Chondrocyte (in vitro differentiated cells): ENCODE measurements at places on chromosomes 16 and 17. TPM values are rescaled to one million over a fixed set of nuclear protein-coding genes. Genes with fewer than 3 reads are reported as not detected.

FNDC8 gene
- not detected in 3 replicates for total RNA-seq

TBC1D26 gene
- 0.28 to 1.1 TPM in 2 of 3 replicates, not detected in the other for total RNA-seq

PRSS8 gene
- not detected in 3 replicates for total RNA-seq

PLCG2 gene
- total RNA-seq: 0.94 to 1.1 TPM (median 1.1 TPM) in 3 replicates

DNA sequence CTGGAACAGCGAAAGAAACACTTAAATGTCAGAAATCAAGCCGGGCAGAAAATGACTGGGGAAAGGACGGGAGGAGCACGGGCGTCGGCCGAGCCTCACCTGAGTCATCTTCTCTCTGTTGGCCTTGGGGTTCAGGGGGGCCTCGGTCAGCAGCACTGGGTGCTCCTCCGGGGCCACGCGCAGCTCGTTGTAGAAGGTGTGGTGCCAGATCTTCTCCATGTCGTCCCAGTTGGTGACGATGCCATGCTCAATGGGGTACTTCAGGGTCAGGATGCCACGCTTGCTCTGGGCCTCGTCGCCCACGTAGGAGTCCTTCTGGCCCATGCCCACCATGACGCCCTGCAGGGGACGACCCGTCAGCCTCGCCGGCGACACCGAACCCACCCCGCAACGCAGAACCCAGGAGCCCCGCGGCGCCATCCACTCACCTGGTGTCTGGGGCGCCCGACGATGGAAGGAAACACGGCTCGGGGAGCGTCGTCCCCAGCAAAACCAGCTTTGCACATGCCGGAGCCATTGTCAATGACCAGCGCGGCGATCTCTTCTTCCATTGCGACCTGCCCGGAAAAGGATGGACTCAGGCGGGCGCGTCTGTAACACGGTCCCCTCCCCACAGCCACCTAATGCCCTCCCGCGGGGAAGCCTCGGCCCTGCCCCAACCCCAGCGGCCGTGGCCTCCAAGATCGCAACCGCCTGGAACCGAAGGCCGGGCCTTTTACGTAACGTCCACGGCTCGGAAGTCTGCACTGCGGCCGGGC, 616 bp downstream of the ACTG1 start:
- DNase-seq: peak; percentile 91

DNA sequence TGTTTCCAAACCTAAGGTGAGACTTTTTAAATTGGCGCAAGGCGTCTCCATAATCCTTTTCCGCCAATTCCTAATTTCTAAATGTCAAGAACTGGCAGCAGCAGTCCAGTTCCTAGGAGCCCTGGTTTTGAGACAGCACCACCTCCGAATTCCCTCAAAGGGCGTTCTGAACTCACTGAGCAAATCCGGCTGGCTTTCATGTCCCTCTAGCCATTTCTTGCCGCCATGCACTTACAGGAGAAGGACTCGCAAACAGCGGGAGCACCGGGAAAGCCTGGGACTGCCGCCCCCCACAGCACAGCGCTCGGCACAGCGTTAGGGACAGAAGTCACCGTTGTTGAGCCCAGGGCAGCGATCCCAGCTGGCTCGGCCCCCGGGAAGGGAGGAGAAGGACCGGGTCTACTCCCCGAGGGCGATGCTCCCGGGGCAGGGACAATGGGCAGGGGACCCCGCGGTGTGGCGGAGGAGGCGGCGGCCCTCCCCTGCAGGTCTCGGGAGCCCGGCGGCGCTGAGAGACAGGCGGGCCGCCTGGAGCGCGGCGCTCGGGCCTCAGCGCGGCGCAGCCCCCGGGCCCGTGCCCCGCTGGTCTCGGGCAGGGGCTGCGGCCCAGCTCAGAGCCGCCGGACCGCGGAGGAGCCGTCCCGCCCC, 545 bp downstream of the ARHGAP17 start:
- DNase-seq: peak; percentile 92

- DNase-seq: no peak
These were observed 653 bp downstream of the SRRM2 start for GRCh38 chr16:2752850-2753732.

- DNase-seq: no peak
These were observed 23.6 kb downstream of the SEZ6 start for GRCh38 chr17:28982131-28982793.

DNA sequence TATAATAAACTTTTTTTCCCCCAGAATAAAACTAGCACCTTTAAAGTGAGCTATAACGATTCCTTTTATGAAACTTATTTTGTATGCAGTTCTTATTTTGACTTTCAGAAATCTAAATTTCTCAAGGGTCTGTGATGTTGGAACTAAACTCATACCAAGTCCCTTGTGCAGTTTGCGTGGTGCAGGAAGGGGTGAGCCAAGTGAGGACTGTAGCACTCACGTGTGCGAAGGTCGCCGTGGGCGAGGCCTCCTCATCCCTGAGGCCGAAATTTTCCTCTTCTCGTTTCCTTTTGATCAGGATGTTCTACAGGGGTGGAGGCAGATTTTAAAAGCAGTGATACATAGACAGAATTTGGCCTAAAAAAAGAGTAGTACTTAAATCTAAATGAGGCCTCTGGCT, 73.7 kb downstream of the RPTOR start:
- no peak for DNase-seq

GRCh38 chr17:40791787-40792436, 7.8 kb downstream of the KRT28 start:
- no peak for DNase-seq

DNA sequence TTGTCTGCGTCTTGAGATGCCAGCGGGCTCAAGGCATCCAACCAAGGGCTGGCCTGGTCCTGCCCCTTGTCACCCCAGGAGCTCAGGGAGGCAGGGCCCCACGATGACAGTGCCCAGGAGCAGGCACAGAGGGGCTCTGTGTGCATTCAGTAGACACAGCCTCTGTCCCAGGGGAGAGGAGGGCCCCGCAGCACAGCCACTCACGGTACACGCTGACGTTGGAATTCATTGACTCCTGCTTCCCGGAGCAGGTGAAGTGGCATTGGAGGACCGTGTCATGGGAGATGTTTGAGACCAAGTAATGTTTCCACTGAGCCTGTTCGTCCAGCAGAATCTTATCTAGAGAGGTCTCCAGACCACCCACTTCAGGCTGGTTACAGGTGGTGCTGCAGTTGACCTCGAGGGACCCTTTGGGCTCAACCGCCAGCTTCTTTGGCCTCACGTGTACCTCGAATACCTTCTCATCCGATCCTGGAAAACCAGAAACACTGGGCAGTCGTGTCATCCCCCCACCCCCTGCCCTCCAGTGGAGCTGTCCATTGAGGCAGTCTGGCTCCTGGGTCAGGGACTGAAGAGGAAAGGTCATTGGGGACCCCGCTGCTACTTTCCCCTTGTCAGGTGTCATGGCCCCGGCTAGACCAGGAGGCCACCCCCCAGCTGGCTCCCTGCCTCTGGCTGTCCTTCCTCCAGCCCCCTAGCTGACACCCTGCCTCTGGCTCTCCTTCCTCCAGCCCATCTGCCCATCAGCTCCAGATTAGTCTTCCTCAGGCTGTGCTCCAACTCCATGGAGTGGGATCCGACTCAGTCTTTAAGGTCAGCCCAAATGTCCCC, 7.0 kb downstream of the PRR29 start:
- no peak for DNase-seq

DNA sequence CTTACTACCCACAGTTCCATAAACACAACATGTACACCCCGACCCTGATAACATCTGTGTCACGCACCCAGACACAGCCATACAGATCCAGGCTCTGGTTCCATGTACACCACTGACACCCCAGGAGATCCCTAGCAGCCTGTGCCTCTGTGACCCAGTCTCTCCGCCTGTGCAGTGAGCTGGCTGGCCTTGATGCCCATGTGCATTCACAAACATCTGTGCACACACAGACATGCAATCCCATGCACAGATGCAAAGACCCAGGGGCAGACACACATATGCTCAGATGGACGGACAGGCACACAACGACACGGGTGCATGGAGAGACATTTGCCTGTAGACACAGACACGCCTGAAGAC, 4.1 kb downstream of the CCDC102A start:
- DNase-seq: no peak

GRCh38 chr16:73616166-73616753, 568.3 kb upstream of the ZFHX3 start:
- no peak for DNase-seq

DNA sequence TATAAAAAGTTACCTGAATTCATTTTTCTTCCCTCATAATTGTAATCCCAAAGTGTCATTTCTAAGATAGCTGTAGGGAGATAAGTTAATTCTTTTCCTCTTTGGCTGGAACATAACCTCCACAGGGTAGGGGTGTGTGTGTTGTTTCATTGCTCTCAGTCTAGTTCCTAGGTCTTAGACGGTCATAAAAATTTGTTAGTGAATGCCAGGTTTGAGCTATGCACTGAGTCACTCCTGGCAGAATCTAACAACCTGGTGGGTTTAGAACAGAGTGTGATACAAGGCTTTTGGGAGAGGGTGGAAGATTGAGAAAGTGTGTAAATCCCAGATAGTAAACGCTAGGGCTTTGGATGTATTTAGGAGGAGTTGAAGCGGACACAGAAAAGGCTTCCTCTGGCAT, 894 bp upstream of the PHKG2 start:
- DNase-seq: no peak

- DNase-seq: no peak
These were observed 419.6 kb downstream of the NPIPA7 start for GRCh38 chr16:16798504-16798903.

DNA sequence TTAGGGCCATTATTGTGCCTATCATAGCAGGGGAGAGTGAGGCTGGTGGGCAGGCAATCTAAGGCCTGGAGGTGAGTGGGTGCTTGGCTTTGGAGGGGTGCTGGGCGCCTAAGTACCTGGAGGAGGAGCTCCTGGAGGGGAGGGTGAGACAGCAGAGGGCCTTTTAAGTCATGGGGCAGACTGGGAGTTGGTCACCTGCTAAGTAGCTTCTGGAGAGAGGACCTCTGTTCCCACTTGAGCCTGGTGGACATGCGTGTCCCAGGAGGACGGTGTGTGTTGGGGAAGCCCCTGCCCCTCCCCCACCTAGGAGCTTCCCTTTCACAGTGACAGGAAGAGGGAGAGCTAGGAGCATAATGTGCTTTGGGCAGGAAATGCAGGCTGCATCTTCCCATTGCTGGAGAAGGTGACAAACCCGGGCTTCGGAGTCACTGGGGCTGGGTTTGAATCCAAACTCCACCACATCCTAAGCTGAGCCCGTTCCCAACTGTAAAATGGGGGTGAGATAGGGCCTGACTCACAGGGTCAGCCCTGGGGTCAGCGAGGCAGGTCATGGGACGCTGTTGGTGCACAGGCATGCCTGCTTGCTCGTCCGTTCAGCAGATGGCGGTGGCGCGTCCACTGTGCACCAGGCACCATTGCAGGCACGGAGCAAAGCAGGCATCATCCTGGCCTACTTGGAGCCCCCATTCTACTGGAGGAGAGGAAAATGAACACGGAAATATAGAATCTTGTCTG, 37.9 kb downstream of the CMIP start:
- DNase-seq: no peak

DNA sequence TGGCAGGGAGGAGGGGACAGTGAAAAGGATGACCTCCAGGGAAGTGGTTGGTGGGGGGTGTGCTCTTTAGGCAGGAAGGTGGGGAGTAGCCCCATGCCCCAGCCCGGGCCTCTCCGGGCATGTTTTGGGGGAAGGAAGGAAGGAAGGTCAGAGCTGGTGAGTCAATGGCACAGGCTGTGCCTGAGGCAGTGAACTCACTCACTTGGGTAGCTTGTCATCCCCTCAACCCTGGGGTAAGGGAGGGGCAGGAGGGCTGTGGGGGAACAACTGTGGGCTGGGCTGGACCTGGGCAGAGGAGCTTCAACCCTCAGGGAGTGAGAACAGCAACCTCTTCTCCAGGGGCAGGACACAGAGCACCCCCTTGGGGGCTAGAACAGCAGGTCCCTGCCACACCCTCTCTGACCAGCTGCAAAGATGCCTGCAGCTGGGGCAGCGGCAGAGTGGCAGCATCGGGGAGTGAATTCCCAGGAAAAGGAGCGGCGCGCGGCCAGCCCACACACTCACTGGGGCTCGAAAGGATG, 6.3 kb downstream of the CSF3 start:
- no peak for DNase-seq

GRCh38 chr17:76561799-76562268, 22.0 kb downstream of the PRCD start:
- no peak for DNase-seq

GRCh38 chr16:9533042-9533441, 441.6 kb downstream of the HAPSTR1 start:
- no peak for DNase-seq
